ENCODE measurements at places on chromosomes 7 and 10.
A peak's percentile ranks its signal among the peaks of the same experiment; 100 is the strongest.

DNA sequence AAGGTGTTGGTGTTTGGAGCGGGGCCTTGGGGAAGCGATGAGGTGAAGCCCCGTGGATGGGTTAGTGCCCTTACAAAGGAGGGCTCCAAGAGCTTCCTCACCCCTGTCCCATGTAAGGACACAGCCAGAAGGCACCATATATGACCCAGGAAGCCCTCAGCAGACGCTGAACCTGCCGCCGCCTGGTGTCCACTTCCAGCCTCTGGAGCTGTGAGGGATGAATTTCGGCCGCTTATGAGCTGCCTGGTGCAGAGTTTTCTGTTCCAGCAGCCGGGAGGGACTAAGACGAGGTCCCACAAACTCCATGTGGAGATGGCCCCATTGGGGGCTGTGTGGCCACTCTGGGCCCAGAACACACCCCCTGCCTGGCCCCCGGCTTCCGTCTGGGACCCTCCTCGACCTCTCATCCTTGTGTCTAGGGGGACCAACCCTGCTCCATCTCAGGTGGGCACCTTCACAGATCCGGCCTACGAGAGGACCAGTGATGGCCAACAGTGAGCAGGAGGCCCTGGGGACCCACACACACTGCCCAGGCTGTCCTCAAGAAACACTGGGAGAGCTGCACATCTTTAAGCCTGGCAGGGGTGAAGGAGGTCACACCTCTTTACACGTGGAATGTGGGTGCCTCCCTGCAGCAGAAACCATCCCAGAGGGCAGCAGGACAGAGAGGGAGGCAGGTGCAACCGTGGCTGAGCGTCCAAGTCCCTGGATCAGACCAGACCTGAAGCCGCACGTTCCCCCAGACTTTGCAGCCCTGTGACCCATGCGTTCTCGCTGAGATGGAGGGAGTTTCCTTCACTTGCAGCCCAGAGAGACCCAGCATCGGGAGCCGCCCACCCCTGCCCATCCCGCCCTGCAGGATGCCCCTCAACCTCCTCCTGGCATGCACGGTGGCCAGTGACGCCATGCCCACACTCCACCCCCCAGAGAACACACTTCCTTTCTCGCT, 96.1 kb downstream of the PDGFA start:
- DNase-seq: no peak

- no peak for DNase-seq
Measured at GRCh38 chr7:51080216-51080615, 236.4 kb downstream of the COBL start.

GRCh38 chr7:4882169-4883032, 1.1 kb downstream of the RADIL start:
- no peak for DNase-seq

- no peak for DNase-seq
Measured at GRCh38 chr7:158050441-158050977, 537.1 kb downstream of the PTPRN2 start.

GRCh38 chr7:151687523-151688235, 168.0 kb upstream of the RHEB start:
- peak; percentile 94 for DNase-seq

- no peak for DNase-seq
Measured at GRCh38 chr7:156095908-156096539, 283.8 kb upstream of the SHH start.

GRCh38 chr7:5766321-5766761, 15.1 kb downstream of the RNF216 start:
- DNase-seq: no peak

GRCh38 chr7:50446542-50446960, 3.6 kb downstream of the FIGNL1 start:
- DNase-seq: no peak

DNA sequence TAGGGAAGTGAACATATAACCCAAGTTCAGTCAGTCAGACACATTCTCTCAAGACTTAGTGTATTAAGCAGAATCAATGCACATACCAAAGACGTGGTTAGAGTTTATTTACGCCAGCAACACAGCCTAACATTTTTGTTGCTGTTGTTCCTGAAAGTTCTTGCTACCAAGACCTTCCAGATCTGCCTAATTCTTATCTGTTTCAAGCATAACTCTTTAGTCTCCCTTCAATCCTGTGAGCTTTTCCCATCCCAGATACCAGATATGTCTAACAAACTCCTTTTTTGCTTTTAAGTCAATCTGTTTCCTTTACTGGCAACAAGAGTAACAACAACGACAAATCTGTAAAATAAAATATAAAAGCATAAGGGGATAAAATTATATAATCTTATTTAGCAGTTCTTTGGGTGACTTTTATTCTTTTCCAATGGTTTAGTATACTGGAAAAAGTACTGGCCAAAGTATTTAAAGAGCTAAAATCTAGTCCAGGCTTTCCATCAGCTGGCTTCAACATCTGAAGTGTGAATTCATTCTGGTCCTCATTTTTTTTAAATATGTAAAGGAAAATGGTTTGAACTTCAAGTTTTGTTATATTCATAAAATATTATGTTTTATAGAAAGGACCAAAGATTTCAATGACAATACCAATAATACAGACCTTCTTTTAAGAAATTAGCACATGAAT, 193.8 kb downstream of the IMMP2L start:
- no peak for DNase-seq

DNA sequence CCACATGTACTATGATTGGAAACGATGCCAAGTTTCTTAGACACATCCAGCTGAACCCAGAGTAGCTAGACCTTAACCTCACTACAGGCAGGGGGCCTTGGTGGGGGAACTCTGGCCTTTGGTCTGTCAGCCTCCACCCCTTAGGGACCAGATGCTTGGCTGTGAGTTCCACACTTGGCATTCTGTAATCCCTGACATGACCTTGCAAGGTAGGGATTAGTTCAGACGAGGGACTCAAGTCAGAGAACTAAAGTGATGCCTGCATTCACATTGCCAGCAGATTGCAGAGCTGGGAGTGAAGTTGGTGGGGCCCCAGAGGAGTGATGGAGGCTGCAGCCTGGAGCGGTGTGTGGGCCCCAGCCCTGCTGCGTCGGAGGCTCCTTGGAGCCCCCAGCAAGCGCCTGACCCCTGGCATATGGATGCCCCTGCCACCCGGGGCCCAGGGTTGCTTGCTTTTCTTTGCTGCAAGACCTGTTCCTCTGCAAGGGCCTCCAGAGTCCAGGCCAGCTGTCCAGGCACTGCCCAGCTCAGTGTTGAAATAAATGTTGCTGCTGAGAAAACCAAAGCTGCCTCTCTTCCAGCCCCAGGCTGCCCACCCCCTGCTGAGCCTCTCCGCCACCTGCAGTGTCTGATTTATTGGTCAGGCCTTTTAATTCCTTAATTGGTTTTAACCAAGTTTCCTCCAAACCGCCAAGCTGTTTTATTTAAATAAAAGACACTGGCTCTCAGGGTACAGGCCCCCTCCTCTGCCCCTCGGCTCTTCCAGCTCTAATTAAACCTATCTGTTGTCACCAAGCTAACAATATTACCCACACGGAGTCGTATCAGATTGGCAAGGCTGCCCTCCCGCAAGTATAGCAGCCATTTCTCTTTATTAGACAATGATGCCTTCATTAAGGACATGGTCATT, 4.7 kb downstream of the NPTX2 start:
- DNase-seq: no peak

DNA sequence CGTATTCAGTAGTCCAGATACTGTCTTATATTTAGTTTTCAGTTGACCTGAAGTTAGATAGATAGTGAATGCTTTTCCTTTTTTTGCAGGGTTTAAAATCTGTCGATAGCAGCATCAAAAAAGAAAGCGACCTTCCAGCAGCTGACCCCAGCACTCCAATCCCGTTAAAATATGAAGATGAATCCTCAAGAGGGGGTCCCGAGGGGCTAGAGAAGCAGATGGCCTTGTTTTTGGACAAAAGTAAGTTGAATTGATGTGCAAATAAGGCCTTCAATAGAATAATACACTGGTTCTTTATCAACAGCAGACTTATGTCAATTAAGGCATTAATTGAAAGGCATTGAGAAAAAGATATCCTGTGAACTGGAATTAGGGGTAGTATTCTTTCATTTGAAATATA, 18.7 kb downstream of the EDRF1 start:
- no peak for DNase-seq

Measured in HS-27A (cell line).